Jurkat, Clone E6-1 (cell line): ENCODE measurements at places on chromosomes 6 and 20.

DNA sequence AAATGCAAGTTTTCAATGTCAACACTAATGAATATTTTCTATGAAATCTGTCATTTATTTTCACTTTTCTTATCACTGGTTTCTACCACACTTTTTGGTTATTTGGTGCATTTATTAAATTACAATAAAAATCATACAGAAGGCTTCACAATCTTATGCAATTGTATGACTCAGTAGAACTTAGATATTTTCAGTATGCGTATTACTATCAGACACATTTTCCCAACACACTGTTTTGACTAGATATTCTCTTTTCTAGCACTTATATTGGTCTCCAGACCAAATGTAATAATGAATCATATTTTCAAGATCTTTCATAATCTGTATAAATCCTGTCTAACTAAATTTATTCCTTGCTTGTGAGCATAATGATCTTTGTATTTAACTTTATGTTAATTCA lies 74.1 kb downstream of the FAM83B start:
- DNase-seq = no peak

DNA sequence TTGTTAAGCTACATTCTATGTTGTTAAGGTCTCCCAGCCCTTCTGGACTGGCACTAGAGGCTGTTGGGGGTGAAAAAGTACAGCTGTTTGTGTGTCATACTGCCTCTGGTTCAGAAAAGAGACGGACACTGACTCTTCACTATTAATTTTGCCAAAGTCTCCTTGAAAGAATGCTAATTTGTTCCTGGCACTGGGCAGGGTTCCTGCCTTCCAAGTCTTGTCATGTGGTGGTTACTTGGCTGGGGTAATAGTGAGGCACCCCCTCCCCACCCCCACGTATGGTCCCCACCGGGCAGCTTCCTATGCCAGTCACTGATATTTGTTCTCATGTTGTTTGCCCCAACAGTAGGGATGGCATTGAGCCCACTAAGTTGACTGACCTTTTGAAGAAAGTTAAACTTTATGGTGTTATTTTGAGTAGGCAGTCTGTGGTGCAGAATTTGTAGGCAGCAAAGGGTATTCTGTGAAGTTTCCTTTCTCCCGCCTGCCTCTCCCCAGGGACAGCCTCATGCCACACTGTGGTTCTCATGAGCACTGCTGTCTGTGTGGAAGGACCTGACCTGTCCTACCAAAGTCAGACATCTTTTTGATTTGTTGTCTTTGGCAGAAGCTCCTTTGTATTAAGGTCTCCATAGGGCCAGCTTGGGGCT lies 8.7 kb downstream of the CDS2 start:
- DNase-seq = no peak

- DNase-seq = no peak
Observed at GRCh38 chr6:170210651-170211403, 80.1 kb downstream of the DLL1 start.

DNA sequence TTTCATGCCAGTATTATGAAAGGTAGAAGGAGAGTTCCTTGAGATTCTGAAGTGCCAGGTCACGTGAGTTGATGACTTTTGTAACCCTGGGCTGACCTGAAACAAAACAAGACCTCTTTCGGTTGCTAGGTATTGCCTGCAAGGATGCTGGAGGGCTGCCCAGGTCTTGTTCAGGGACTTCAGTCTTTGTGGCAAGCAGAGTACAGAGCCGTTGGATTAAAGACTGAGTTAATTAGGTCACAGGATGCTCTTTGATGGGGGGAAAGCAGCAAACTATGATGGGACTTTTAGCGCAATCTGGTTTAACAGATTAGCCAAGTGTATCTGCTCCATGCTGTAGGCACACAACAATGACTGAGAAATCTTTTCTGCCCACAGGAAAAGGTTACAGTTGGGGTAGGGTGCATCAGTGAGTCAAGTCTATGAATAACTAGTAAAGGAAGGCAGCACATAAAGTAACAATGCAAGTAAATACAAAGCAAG lies 12.8 kb upstream of the ELOVL5 start:
- peak; percentile 98 for DNase-seq

DNA sequence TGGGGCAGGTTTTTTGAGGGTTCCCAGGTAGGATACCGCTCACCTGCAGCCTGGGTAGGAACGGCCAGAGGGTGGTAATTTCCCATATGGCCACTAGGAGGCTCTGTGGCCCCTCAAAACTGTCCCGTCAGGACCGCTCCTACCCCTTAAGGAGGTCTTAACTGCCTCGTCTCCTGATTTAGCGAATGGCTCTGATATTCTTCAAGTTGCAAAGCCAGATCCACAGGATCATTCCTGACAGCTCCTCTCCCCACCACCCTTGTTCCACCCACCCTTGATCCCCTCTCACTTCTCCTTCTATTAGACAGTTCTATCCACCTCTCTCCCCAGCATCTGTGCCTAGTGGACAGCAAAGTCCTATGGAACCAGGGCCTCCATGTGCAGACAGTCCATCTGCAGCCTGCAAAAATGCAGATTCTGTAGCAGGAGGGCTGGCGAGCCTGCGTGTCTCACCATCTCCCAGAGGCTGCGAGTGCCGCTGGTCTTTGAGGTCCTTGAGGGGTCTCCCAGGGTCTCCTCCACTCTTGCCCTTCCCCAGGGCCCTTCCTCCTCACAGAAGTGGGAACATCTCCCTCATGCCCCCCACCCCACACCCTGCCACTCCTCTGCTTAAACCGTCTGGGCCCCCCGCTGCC lies 34.3 kb upstream of the ZBP1 start:
- peak; percentile 64 for DNase-seq

- no peak for DNase-seq
Observed at GRCh38 chr6:5373430-5373829, 112.1 kb downstream of the FARS2 start.

DNA sequence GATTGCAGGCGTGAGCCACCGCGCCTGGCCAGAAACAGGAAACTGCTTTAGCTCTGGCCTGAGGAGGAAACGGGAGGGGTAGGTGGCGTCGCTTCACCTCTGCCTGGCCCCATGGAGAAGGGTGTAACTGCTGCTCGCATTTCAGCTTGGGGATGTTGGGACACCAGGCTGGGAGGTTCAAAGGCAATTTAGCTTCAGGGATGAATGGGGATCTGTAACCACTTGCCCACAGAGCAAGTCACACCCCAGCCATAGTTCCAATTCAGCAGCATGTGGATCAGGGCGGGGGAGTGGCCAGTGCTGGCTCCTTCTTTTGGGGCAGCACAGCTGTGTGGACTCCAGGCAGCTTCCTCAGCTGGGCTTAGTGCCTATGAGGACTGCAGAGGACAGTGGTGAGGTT lies 34.8 kb upstream of the NUP153 start:
- no peak for DNase-seq

GRCh38 chr20:47971058-47971791 lies 185.9 kb upstream of the SULF2 start:
- no peak for DNase-seq

- DNase-seq = no peak
Observed at GRCh38 chr20:37944456-37944981, 41.6 kb downstream of the VSTM2L start.

DNA sequence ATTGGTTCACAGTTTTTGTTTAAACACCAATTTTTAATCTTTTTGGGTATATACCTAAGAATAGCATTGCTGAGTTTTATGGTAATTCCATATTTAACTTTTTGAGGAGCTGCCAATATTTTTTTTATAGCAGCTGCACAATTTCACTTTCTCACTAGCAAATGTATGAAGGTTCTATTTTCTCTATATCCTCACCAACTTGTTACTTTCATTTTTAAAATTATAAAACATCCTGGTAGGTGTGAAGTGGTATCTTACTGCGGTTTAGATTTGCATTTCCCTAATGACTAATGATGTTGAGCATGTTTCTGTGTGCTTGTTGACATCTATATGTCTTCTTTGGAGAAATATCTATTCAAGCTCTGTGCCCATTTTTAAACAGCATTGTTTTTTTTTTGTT lies 452.1 kb downstream of the GRIK2 start:
- no peak for DNase-seq

DNA sequence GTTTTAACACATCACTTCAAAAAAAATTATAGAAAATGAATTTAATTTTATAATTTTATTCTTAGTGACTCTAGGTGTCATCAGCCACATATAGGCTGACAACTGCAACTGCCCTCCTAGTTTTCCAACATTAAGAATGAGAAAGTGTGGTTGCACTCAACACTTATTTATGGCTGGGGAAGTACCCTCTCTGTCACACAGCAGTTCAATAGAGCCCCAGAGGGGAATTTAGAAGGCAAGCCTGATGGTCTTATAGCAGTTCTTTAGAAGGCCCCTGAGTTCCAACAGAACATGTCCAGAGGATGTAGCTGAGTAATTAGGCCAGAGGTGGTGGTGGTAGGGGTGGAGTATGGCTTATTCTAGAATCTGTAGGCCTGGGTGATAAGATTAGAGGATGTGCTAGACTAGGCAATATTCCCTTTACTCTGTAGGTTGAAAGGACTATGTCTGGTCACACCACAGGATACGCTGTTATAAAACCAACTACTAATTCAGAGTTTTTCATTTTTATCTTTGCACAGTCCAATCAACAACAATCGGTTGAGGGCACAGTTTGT lies 226.5 kb upstream of the CITED2 start:
- no peak for DNase-seq

- DNase-seq = no peak
Observed at GRCh38 chr6:42250274-42250931, 32.7 kb upstream of the MRPS10 start.

DNA sequence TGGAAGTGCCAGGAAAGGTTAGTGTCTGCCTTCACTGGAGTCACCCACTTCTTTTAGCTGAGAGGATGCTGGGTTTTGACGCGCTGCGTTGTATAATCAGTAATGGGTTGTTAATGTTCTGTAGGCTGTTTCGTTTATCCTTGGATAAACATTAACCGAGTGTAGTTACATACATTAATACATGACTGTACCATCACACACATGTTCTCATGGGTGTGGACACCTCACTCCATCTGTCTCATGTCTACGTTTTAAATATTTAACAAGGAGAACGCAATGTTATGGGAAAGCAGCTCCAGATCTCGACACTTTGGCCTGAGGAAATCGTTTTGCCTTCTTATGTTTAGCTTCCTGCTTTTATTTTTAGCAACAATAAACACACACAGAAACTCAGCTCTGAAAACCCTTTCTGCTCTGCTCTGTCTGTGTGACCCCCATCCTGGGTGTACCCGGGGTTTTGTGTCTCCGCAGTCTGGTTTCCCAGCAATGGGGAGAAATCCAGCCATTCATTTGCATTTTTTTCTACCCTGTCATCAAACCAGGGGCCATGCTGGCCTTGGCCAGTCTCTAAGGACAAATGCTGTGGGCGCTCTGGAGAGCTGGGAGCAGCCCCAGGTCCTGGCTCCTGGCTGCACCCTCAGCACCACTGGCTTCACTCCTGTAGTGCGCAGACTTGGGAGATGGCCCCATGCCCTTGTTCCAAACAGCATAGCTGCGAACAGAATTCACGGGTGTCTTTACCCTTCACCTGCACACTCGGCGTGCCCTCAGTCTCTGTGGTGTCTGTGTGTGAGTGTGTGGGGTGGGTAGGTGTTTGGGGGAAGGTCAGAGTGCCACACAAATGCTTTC lies 110.8 kb downstream of the ERMARD start:
- DNase-seq = no peak

- no peak for DNase-seq
Observed at GRCh38 chr6:110412360-110412759, 3.0 kb downstream of the DDO start.

- no peak for DNase-seq
Observed at GRCh38 chr6:47031656-47032055, 10.5 kb downstream of the ADGRF1 start.

DNA sequence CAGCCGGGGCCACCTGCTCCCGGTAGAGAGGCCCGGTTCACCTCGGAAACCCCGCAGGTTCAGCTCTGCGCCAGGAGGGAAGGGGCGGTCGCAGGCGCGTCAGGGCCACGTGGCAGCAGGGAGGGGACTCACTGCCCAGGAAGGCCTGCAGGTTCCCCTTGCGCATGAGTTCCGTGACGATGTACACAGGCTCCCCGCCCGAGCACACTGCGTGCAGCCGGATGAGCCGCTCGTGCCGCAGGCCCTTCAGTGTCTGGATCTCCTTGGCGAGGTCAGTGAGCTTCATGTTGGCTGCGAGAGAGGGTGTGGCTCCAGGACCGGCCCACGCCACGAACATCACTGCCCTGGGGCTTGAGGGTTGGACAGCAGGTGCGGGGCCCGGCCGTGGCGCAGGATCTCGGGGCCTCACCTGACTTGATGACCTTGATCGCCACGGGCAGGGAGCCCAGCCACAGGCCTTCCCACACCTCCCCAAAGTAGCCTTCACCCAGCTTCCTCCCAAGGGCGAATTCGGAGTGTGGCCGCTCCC lies 4.9 kb upstream of the PTK6 start:
- DNase-seq = no peak

- DNase-seq = no peak
Observed at GRCh38 chr6:1200081-1200408, 111.9 kb upstream of the FOXQ1 start.

DNA sequence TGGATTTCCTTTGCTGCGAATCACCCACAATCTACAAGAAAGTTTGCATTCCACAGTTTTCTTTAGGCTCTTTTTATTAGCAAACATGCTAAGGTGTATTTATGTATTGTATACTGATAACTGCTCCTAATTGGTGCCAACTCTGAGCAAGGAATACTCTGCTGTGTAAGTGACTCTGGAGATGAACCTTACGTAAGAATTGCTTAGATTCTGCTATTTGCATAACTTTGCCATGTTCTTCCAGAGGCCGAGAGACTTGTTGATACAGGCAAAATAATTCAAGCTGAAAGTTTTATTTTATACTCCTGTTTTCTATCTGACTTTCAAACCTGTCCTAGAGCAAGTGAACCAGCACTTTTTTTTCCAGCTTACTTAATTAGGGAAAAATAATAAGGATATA lies 461.3 kb downstream of the GJA1 start:
- DNase-seq = no peak

DNA sequence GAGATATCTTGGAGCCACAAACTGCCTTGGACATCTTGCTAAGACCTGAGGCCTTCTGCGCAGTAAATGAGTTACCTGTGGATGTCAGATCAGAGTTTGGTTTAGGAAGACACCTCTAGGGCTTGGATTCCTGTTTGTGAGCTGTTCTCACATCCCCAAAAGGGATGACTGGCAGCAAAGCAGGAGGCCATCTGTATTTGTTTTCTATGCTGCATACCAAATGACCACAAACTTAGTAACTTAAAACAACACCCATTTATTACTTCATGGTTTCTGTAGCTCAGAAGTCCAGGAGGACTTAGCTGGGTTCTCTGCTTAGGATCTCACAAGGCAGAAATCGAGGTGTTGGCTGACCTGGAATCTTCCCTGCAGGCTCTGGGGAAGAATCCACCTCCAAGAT lies 116.7 kb downstream of the UNC5CL start:
- DNase-seq = no peak

- DNase-seq = no peak
Observed at GRCh38 chr20:63747622-63748069, 8.1 kb downstream of the SLC2A4RG start.

DNA sequence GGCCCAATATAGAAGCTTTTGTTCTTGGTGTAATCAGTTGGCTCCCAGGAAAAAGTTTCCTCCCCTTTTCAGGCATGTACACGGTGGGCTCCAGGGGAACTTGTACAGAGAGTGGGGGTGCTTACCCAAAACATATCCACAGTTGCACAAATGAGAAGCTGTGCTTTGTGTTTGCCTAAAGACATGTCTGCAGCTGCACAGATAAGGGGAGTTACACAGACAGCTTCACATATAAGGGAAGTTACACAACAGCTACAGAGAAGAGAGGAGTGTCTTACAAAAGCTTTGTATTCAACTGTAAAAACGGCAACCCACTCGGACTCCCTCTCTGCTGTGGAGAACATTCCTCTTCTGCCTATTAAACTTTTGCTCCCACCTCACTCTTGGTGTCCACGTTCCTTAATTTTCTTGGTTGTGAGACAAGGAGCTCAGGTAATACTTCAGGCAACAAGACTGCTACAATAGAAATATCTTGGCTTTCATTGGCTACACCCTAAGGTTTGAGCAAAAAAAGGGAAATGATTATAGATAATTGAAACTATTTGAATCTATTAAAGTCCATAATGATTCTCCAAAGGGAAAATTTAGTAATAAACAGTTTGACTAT lies 7.4 kb upstream of the PNRC1 start:
- DNase-seq = peak; percentile 78
